ENCODE measurements at places on chromosomes 5 and 9. TPM values are rescaled to one million over a fixed set of nuclear protein-coding genes. Genes with fewer than 3 reads are reported as not detected.

TAF11L7 gene
- not detected for total RNA-seq

COL27A1 gene
- 8.4 TPM for total RNA-seq

CDK7 gene
- 52.8 TPM for total RNA-seq

IL9 gene
- total RNA-seq = not detected

DNA sequence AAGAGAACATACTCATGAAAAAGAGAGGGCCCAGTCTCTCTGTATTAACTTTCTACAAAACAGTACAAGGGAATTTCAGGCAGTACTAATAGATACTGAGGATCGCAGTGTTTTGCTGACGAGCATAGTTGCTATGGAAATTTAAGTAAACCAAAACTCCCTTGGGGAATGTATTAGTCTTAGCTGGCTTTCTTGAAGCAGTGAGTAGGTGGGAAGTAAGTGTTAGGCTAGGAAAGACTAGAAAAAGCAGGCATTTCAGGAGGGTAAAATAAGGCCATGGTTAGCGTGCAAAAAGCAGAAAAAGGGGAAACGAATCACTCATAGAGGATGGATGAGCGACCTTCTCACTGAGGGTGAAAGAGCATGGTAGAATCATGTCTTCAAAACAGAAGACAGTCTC is 84.3 kb upstream of the ACTBL2 start:
- peak; percentile 7 for DNase-seq

DNA sequence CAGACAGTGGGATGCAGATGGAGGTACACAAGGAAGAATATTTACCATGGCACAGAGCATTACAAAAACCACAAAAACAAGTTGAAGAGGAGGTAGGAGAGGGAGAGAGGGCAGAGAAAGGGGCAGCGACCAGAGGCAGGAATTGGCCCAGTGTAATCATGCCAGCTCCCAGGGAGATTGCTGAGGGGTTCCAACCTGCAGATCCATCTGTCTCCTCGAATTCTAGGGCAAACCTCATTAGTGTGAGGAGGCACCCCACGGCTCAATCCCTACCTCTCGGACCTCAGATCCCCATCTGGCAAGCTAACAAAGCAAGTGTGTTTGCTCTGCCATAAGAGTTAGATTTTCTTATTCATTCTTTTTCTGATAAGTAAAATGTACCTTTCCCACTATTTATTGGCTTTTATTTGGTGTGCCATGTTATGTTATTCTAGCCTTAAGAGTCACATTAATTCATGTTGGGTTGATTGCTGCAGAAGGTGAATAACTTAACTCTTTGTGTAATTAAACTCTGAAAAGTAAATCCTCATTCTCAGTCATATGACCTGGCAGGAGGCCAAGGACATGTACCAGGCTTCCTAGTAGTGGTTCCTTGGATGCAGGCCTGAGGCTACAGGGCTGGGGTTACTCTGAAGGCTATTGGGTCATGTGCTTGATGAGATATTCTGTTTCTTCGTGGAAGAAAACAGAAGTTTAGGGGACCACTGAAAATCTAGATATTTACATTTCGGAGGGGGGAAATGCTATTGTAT is 315.2 kb upstream of the ATP10B start:
- no peak for DNase-seq

DNA sequence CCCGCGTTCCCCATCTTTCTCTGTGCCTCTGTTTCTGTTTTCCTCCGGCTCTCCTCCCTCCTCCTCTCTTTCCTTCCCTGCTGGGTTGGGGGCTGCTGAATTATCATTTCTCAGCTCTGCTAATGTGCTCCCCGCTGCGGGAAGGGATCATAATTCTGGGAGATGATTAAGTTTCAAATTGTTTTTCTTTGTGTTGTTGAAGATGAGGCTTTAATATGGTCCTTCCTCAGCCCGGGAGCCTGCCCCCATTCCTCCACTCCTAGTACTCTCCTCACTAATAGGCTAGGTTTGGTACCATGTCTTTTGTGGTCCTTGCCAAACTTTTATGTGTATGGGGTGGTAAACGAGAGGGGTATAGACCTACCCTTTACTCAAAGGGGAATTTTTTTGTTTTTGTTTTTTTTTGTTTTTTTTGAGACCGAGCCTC is 5.7 kb upstream of the PCDH1 start:
- no peak for DNase-seq

Measured in kidney epithelial cell (primary cell).